Type B pancreatic cell (in vitro differentiated cells): ENCODE measurements at places on chromosomes 1 and 21.

- no peak for DNase-seq
Measured at GRCh38 chr1:231279081-231279480, 38.1 kb downstream of the GNPAT start.

GRCh38 chr21:33936301-33937038, 20.9 kb upstream of the ATP5PO start:
- no peak for DNase-seq

GRCh38 chr1:209645574-209646452, 6.4 kb downstream of the LAMB3 start:
- DNase-seq, result no peak

GRCh38 chr1:225250432-225250831, 177.4 kb downstream of the LBR start:
- no peak for DNase-seq

- no peak for DNase-seq
Measured at GRCh38 chr1:92881391-92881790, 49.6 kb downstream of the RPL5 start.

DNA sequence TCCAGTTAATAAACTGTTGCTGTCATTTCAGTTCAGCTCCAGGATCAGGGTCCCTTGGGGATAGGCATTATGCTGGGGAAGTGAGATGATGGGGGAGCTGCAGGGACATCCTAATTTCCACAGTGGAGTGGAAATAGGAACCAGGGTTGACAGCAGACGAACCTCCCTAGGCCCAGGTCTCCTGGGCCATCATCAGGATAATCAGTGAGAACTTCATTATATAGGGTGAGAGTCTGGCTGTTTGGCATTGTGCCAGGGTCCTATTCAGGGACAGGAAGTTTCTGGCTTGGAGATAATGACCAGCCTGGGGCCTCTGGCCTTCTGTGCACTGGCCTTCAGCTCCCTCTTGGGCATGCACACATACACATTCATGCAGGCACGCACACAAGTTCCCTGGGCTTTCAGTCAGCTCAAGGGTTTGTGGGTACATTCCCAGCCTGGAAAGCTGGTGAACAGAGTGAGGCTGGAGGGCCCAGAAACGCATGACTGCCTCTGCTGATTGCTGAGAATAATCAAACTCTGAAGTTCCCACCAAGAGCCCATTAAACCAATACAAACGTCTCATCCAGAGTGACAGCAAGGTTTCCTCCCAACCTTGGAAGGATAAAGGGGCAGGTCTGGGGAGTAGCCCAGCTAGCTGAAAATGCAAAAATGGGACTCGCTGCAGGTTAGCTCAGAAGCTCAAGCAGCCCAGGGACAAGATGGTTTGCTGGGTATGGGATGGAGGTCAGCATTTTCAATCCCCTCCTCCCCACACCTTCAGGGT, 13.9 kb upstream of the LRIG2 start:
- no peak for DNase-seq

- no peak for DNase-seq
Measured at GRCh38 chr1:215002471-215002870, 80.1 kb upstream of the KCNK2 start.

GRCh38 chr1:214319938-214320337, 39.0 kb downstream of the SMYD2 start:
- no peak for DNase-seq

- no peak for DNase-seq
Measured at GRCh38 chr1:230919207-230919606, 50.9 kb upstream of the C1orf198 start.

DNA sequence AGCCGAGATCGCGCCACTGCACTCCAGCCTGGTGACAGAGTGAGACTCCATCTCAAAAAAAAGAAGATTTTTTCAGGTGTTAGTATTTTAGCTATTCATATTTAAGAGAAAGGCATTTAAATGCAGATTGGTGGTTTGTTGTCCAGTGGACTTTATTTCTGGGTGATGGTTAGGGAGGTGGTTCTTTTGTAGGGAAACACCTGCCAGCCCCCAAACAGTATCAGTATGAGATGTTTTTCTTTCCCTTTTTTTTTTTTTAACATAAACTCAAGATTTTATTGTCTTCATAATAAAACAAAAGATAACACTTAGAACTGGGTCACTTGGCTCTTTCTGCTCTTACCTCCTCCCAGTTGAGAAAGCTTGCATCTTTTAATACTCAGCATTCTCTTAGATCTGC, 9.9 kb downstream of the CCDC18 start:
- DNase-seq, result no peak

DNA sequence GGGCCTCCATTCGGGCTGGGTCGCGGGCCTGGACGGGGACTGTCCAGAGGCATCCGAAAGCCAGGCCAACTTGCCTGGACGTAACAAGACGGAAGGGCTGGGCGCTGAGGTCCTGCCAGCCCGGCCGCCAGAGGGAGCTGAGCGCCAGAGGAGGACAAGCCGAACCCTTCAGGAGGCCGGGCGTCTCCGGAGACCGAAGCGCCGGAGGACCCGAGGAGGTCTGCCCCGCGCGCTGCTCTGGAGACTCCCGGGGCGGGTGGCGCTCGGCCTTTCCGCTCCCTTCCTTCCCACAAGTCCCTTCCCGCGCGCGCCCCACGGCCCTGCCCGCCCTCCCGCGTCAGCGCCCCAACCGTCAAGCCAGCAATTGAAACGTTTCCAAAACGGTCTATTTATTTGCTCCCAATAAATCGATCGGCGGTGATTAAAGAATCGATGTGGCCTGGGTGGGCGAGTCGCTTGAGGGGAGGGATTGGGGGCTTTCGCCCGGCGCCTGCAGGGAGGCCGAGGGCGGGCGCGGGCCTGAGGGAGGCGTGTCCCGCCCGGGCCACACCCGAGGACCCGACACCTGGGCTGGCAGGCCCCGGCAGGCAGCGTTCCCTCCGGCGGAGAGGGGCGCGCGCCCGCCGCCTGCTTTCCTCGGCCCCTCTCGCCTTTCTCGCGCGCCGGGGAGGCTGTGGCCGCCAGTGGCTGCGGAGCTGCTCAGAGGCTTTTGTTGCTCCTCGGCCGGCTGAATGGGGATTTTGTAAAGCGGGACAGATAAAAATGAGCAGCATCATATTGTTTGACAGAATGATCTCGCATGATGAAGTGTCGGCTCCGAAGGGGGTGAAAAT, 5.2 kb upstream of the FOXD3 start:
- DNase-seq, result peak; percentile 79

- no peak for DNase-seq
Measured at GRCh38 chr1:93750955-93751354, 69.3 kb upstream of the BCAR3 start.

GRCh38 chr21:44699502-44700001, 2.6 kb downstream of the KRTAP10-12 start:
- DNase-seq, result no peak

DNA sequence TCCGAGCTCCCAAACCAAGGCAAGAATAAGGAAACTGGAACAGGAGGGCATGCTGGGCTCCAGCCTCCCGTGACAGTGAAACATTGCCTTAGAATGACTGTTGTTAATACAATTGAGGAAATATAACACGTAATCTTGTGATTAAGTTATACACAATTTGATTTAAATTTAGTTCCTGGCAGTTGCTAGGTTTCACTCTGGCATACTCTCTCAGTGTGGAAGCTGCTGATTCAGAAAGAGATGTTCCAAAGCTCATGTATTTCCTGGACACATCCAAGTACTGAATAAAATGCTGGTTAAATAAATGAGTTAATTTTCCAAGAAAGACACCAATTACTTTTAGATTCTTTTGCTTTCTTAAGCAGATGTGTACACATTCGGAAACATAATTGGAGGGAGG, 176.1 kb downstream of the GRIK1 start:
- DNase-seq, result no peak

DNA sequence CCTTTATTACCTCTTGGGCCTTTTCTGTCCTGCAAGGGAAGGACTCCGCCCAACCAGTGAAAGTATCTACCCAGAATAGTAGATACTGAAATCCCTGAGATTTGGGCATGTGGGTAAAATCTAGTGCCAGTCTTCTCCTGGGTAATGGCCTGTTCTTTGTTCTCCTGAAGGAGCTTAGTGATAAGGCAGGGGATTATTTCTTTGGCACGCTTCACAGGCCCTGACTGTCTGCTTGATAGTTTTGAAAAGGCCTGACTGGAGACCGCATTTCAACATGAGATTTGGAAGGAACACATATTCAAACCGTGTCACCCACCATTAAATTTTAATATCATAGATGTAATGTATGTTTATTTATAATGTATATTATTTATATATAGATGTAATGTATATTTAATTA, 48.9 kb downstream of the RASAL2 start:
- no peak for DNase-seq

- DNase-seq, result peak; percentile 83
Measured at GRCh38 chr1:204828352-204828850, 42.3 kb upstream of the NFASC start.

- no peak for DNase-seq
Measured at GRCh38 chr21:30962013-30962412, 76.3 kb downstream of the KRTAP19-8 start.

- DNase-seq, result no peak
Measured at GRCh38 chr1:77506771-77507170, 175.7 kb downstream of the ZZZ3 start.

DNA sequence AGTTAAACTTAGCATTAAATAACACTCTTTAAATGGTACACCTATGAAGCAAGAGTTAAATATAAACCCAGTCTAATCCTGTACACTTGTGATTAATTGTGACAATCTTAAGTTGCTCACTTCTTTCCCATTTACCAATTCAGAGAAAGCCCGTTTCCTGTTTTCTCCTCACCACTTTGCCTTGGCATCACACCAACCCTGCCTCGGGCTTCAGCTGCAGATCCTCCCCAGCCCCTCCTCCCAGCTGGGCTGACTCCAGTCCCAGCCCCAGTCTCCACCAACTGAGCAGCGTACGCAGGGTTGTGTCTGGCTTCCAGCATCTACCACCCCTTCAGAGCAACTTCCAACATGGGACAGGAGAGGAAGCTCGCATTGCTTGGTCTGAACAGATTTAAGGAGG, 4.1 kb downstream of the PYCR2 start:
- no peak for DNase-seq

DNA sequence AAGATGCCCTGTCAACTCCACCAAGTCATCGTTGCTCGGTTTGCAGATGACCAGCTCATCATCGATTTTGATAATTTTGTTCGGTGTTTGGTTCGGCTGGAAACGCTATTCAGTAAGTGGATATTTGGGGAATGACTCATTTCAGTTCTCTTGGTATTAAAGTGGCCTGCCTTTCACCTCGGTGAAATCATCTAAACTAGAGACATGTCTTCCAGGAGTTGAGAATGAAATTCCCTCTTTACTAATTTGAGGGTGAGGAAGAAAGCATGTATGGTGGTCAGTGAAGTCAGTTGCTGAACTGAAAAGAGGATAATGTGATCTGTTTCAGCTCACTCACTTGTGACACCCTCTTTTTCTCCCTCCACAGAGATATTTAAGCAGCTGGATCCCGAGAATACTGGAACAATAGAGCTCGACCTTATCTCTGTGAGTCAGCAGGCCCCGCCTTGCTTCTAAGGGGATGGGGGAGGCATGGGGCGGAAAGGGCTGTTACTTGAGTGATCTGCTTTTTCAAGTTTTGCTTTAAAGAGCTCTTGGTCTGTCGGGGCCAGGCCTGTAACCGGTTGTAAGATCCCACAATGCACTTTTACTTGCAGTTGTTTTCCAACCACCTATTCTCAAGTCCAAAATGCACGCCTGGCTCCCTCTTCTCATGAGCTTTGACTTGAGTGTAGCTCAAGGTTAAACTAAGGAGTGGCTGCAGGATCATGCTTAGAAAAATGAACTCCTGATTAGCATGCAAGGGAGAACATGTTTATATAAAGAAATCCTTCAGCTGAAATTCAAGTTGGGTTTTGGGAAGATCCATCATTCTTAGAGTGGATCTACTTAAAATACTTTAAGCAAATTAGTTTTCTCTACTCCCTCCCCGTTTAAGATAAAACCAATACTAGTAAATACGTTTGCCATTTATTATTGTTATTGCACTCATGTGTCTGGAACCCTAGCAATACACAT, 59.8 kb downstream of the CAPN2 start:
- no peak for DNase-seq

- no peak for DNase-seq
Measured at GRCh38 chr1:69688193-69688592, 120.5 kb downstream of the LRRC7 start.

GRCh38 chr1:97502360-97502759, 418.5 kb downstream of the DPYD start:
- no peak for DNase-seq

- peak; percentile 97 for DNase-seq
Measured at GRCh38 chr1:205749234-205750137, 496 bp downstream of the NUCKS1 start.

DNA sequence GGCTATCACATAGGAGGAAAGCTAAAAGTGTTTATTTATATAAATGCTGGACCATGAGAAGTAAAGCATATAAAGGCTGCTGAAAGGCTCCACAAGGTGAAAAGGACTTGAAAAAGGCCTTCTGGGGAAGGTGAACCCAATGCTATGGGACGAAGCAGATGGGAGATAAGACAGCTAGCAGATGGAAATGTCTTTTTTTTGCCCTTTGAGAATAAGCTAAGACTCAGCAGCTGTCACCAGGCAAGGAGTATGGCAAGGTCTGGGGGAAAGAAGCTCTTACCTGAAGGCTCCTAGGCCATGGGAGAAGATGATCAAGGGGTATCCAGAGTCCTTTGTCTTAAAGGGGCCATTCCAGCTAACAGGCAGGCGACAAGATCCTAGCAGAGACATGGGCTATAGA, 9.9 kb downstream of the PAFAH2 start:
- no peak for DNase-seq

- DNase-seq, result no peak
Measured at GRCh38 chr1:53560581-53561502, 101.6 kb downstream of the DMRTB1 start.

DNA sequence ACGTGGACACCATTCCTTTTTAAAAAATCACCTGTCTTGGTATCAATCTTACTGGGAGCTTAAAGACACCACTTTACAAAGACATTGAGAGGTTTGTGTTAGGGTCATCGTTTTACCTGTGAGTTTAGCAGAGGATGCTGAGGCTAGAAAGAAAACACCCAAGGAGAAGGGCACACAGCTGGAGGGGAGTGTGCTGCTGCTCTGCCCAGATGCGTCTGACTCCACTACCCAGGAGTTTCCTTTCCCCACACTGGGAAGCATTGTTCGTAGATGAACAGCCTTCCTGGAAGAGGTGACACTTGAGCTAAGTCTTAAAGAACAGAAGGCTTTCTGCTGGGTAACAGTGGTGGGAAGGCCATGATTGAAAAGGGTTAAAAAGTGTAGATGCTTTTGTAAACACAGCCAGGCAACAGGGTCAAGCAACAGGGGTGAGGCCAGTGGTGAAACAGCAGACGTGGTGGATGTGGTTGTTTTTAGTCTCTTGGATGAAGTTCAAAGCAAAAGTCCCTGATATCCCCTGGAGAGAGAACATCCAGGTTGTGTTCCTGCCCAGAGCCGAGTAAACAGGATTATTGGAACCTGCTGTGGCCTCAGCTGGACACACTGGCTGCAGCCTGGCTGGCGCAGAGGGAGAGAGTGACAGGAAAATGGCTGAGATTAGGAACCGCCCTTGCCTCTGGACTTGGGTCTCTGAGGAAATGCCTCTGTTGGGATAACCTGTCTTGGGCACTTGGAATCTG, 198.6 kb upstream of the JUN start:
- DNase-seq, result no peak
